Activated CD4-positive, alpha-beta T cell treated with anti-CD3 and anti-CD28 coated beads for 36 hours (primary cell): ENCODE measurements at places on chromosomes 2 and 18. TPM values are rescaled to one million over a fixed set of nuclear protein-coding genes. Genes with fewer than 3 reads are reported as not detected.

The PAIP2B gene
- total RNA-seq, result 3.0 TPM

DNA sequence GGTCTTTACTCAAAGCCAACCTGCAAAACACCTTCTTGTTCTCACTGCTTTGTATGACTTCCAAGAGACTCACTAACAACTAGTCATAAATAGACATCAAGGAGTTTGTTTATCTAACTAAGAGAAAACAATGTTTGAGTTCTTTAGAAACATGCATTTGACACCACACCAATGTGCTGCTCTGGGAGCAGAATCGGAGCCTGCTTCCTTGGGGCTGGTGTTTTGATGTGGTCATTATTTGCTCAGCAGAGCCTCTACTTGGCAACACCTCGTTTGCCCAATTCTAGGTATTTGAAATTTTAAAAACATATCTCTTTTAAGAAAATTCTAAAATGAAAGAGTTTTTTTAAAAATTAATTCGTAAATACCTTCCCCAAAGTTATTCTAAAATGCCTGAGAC lies 167.5 kb downstream of the BCL2 start:
- peaks cover 80% of the 10 kb centered on the region for H3K4me1 ChIP-seq
- H3K27me3 ChIP-seq, result no peaks in the 10 kb centered on the region
- peak overlapping the region; percentile 49 for H3K4me3 ChIP-seq

GRCh38 chr2:175227393-175227792 lies 45.9 kb upstream of the ATP5MC3 start:
- peak overlapping the region; percentile 25 for H3K27ac ChIP-seq
- H3K4me3 ChIP-seq, result no peak overlapping the region
- no peak for DNase-seq
- H3K4me1 ChIP-seq, result peaks cover 15% of the 10 kb centered on the region

DNA sequence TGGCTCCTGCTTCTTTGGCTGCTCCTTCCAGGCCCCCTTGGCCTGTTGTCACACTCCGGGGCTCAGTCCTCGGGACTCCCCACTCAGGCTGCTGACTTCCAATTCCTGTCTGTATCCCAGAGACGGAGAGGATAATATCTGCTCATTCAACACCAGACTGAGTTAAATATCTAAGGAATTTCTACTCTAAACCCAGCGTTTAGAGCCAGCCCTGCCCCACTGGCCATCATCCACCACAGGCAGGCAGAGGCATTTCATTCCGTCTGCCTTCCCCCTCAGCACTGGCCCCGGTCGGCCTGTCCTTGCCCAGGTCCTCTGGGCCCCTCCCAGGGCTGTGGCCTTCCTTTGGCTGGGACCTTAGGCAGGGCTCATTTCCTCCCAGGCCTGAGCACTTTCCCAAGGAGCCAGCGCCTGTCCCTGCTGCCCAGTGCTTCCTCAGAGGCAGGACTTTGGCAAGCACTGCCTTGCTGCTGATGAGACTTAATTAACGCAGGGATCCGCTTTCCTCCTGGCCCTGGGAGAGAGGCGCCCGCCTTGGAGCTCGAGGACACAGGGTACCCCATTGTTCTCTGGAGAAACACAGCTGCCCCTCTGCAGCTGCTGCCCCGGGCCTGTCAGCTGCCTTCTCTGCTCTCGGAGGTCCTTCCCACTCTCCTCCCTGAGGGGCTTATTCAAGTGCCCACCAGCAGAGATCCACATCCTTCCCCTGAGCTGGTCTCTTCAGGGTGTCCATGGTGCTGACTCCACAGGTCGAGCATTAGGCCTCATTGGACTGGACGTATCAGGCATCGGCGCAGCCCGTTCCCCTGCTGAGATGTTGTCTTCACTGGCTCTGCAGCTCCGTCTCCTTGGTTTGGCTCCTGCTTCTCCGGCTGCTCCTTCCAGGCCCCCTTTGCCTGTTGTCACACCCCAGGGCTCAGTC lies 42.8 kb downstream of the ATOH8 start:
- H3K36me3 ChIP-seq, result no peaks in the 10 kb centered on the region
- no peak overlapping the region for H3K4me3 ChIP-seq
- peaks cover 5% of the 10 kb centered on the region for H3K27me3 ChIP-seq
- H3K27ac ChIP-seq, result no peak overlapping the region

- no peak overlapping the region for H3K4me3 ChIP-seq
- no peaks in the 10 kb centered on the region for H3K27me3 ChIP-seq
- no peak for DNase-seq
- no peaks in the 10 kb centered on the region for H3K36me3 ChIP-seq
Measured at GRCh38 chr2:149902081-149902480, 314.5 kb upstream of the MMADHC start.

DNA sequence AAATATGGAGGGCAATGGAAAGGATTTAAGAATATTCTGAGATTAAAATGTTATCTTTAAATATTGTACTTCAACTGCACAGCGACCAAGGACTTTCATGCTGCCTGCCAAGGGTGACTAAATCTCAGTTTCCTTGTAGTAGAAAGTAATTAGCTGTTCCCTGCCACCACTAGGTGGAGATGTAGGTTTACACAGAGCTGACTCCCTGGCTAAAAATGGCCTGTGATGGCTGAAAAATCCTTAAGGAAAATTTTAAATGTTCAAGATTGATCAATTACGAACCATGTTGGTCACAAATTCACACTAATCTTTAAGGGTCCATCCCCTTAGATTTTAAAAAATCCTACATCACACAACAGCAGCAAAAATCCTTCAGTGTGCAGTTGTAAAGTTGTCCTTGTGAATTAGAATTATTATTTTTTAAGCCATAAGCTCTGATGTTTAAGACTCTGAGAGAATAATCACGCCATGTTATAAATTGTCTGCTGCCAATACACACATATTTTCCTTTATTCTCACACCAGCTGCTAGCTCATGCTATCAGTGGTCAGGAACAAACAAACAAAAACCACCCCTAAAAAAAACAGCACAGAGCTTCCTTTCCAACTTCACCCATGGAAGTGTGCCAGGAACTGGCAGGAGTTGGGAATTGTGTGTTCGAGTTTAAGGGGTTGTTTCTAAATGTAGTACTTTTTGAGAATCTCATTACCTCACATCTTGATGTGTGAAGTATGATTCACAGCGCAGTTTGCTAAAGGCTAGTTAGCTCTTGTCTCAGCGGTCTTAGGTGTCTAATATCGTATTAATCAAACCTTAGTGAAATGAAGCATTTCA lies 399.8 kb downstream of the TMEM182 start:
- no peaks in the 10 kb centered on the region for H3K27me3 ChIP-seq
- H3K4me1 ChIP-seq, result no peaks in the 10 kb centered on the region
- peak; percentile 6 for DNase-seq
- H3K4me3 ChIP-seq, result no peak overlapping the region
- no peaks in the 10 kb centered on the region for H3K36me3 ChIP-seq

The SLC8A1 gene
- 2.3 TPM for total RNA-seq

DNA sequence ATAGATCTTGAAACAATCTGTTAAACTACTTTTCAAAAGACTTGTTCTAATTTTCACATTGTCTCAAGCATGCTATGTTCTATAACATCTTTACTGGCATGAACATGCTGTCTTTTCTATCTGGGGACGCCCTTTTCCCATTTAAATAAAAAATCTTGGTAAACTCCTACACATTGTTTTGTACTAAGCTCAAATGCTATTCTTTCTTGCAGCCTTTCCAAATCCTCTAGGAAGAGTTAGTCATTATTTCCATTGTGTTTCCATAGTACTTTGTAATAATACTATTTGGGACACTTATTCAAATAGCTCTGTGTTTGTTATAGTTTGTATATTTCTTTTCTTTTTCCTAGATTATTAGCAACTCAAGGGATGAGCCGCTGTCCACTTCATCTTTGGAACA lies 828.6 kb upstream of the FSHR start:
- no peaks in the 10 kb centered on the region for H3K36me3 ChIP-seq
- DNase-seq, result no peak
- H3K27ac ChIP-seq, result no peak overlapping the region
- H3K4me3 ChIP-seq, result no peak overlapping the region
- H3K27me3 ChIP-seq, result peaks cover 2% of the 10 kb centered on the region

The APLF gene
- 4.3 TPM for total RNA-seq

DNA sequence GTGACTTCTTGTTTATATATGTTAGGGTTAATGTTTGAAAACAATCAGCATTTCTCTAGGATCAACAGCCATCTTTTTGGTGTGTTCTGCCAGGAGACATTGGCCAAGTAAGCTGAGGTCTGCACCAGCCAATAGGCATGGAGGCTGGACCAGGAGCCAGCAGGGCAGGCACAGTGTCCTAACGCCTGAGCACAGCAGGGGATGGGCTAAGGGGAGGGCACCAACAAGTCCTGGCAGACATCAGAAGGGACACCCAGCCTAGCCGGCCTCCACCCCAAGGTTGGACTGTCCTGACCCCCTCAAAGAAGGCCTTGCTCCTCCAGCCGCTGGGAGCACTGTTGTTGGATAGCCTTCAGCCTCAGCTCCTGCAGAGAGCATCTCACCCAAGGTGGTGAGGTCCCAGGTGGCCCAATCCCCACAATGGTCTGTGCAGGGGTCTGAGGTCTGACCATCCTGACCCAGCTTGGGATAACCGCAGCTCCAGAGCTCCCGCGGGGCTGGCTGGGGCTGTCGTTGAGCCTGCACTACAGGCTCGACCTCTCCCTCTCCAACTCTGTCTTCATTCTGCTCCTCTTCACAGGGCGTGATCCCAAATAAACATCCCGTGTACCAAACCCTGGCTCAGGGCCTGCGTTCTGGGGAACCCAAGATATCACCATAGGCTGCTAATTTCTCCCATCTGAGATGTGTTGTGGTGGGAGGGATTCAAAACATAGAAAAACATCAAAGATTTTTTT lies 8.1 kb downstream of the TEX44 start:
- H3K27ac ChIP-seq, result no peak overlapping the region
- peaks cover 6% of the 10 kb centered on the region for H3K4me1 ChIP-seq
- H3K4me3 ChIP-seq, result no peak overlapping the region
- no peak for DNase-seq
- H3K27me3 ChIP-seq, result peaks cover 2% of the 10 kb centered on the region

- H3K36me3 ChIP-seq, result peaks cover 26% of the 10 kb centered on the region
- no peak for DNase-seq
- H3K4me1 ChIP-seq, result no peaks in the 10 kb centered on the region
- H3K27me3 ChIP-seq, result no peaks in the 10 kb centered on the region
Measured at GRCh38 chr2:201320257-201320656, 36.9 kb downstream of the FLACC1 start.

DNA sequence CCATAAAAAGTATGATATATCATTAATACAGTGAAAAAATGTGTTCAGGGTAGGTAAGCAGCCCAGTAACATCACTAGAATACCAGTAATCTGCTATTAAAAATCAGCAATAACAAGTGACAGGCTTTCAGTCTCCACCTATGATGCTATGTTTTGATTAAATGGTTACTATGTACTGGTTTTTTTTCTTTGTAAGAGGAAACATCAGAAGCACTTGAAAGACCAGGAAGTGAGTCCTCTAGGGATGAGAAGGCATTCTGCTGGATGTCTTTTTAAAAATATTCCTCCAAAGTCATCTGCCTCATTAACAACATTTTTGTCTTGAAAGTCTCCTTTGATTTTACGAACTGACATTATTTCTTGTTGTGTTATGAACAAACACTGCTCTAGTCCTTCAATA lies 136.0 kb upstream of the FAM98A start:
- H3K4me3 ChIP-seq, result no peak overlapping the region
- no peaks in the 10 kb centered on the region for H3K4me1 ChIP-seq

The METTL8 gene
- 47.9 TPM for total RNA-seq

- no peaks in the 10 kb centered on the region for H3K27me3 ChIP-seq
- H3K4me3 ChIP-seq, result no peak overlapping the region
- no peaks in the 10 kb centered on the region for H3K4me1 ChIP-seq
- no peak for DNase-seq
- no peaks in the 10 kb centered on the region for H3K36me3 ChIP-seq
Measured at GRCh38 chr18:21499997-21500396, 100.5 kb downstream of the ESCO1 start.

DNA sequence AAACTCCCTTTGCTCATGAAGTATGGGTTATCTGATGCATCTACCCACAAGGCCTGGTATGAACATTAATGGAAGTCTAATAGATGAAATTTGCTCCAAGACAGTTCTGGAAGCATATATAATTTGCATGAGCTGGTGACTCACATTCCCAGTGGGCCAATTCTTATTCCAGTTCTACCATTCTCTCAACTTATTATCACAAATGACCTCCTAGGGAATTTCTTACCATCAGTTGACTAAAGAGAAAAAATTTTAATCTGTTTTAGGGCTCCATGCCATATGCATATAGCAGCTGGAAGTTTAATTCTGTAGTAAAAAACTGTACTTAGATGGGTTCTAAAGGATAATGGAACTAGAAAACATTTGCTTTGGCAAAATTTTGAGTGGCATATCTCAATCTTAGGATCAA lies 165.2 kb upstream of the COL3A1 start:
- no peaks in the 10 kb centered on the region for H3K27me3 ChIP-seq
- H3K4me3 ChIP-seq, result no peak overlapping the region
- DNase-seq, result no peak
- no peaks in the 10 kb centered on the region for H3K4me1 ChIP-seq

DNA sequence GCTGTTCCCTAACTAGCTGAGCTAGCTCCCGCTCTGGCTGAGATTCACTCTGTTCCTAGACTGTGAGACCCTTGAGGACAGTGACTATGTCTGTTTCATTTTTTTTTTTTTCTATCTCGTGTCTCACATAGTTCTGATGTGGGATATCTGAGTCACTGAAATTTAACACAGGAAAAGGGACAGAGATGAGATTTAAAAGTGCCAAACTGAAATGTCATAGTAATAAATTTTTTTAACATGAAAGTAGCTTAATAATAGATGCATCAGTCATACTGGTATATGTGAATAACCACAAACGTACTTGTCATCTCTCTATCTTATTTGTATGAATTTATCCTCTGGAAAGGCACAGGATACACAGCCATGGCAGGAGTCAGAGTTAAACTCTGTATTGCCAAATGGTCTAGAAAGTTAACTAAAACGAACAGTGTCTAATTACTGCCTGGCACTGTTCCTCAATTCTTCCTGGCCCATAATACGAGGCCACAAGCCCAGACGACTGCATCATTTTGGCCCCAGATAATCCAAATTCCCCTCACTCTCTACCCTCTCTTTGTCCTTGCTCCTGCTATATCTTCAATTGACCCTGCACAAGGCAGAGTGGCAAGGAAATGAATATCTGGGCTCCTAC lies 87.5 kb downstream of the SATB2 start:
- H3K4me1 ChIP-seq, result no peaks in the 10 kb centered on the region
- no peak overlapping the region for H3K4me3 ChIP-seq
- no peak for DNase-seq
- H3K36me3 ChIP-seq, result no peaks in the 10 kb centered on the region

GRCh38 chr2:167017021-167017420 lies 128.7 kb downstream of the XIRP2 start:
- H3K27me3 ChIP-seq, result no peaks in the 10 kb centered on the region
- DNase-seq, result no peak
- no peaks in the 10 kb centered on the region for H3K4me1 ChIP-seq
- H3K36me3 ChIP-seq, result no peaks in the 10 kb centered on the region

The ACTG2 gene
- total RNA-seq, result 0.14 TPM

- no peaks in the 10 kb centered on the region for H3K36me3 ChIP-seq
- H3K27me3 ChIP-seq, result no peaks in the 10 kb centered on the region
- H3K4me1 ChIP-seq, result no peaks in the 10 kb centered on the region
- no peak overlapping the region for H3K4me3 ChIP-seq
- no peak for DNase-seq
- no peak overlapping the region for H3K27ac ChIP-seq
Measured at GRCh38 chr18:13191779-13192178, 26.8 kb upstream of the LDLRAD4 start.

- H3K27ac ChIP-seq, result no peak overlapping the region
- no peaks in the 10 kb centered on the region for H3K27me3 ChIP-seq
- no peaks in the 10 kb centered on the region for H3K36me3 ChIP-seq
Measured at GRCh38 chr2:3625186-3625585, 30.3 kb downstream of the COLEC11 start.

GRCh38 chr2:147030966-147031720 lies 813.7 kb upstream of the ACVR2A start:
- no peak for DNase-seq
- H3K27me3 ChIP-seq, result peaks cover 13% of the 10 kb centered on the region
- H3K36me3 ChIP-seq, result no peaks in the 10 kb centered on the region
- H3K4me3 ChIP-seq, result no peak overlapping the region
- H3K27ac ChIP-seq, result no peak overlapping the region
- H3K4me1 ChIP-seq, result no peaks in the 10 kb centered on the region
